ENCODE measurements at places on chromosomes 2 and 18. TPM values are rescaled to one million over a fixed set of nuclear protein-coding genes. Genes with fewer than 3 reads are reported as not detected.

Gene RAB31
- 26.1 TPM for polyA plus RNA-seq

Gene GKN1
- polyA plus RNA-seq, result not detected

DNA sequence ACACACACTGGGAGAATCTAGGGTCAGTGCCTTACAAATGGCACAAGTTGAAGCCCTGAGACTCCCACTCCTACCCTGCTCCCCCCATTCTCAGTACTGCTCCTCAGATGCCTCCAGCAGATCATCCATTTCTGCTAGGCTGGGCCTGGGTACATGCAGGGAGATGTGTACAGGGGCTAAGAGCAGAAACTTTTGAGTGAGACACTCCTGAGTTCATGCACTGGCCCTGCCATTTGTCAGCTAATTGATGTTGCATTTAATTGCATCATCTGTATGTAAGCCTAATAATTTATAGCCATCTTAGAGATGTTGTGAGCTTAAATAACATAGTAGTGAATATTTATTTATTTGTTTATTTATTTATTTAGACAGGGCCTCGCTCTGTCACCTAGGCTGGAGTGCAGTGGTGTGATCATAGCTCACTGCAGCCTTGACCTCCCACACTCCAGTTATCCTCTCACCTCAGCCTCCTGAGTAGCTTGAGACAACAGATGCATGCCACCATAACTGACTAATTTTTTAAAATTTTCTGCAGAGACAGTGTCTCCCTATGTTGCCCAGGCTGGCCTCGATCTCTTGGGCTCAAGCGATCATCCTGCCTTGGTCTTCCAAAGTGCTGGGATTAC lies 4.8 kb upstream of the CASP8 start:
- no peak for DNase-seq

DNA sequence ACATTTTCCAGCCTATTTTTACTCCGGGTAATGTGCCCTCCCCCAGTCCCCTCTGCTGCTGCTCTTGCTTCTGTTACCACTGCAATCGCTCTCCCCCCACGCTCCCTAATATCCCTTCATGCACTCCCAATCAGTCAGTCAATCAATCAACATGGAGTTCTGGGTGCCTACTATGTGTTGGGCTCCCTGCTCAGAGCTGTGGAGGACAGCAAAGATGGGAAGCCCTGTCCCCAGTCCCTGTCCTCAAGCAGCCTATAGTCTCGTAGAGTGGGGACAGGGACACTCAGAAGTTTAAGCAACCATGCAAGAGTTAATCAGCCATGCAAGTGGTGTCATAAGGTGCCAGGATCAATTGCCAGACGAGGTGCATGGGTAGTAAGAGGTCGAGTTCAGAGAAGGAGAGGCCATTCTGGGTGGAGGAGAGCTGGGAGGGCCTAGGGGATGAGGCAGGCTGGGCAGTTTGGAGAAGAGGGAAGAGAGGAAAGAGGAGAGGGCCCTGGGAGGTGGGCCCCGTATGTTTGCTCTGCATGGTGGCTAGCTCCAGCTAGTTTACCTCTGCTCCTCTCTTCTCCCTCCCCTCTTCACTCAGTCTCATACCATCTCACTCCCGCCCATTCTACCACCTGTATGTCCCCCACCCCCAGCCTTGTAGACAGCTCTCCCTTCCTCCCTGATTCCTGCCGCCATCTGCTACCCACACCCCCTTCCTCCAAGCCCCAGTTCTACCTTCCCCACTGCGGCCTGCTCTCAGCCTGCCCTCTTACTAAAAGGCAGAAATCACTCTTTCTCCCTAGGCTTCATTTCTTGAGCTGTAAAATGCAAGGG lies 3.9 kb downstream of the ASIC4 start:
- DNase-seq, result no peak

GRCh38 chr2:222693837-222694236 lies 22.4 kb downstream of the MOGAT1 start:
- DNase-seq, result no peak

GRCh38 chr2:54565551-54565950 lies 109.4 kb downstream of the SPTBN1 start:
- DNase-seq, result no peak
